HFFc6 (cell line): ENCODE measurements at places on chromosomes 5 and 9. TPM values are rescaled to one million over a fixed set of nuclear protein-coding genes. Genes with fewer than 3 reads are reported as not detected.

HMMR gene
- total RNA-seq = 13.3 and 33.1 TPM in 2 replicates

NME5 gene
- total RNA-seq = 0.44 and 0.54 TPM in 2 replicates

- no peak overlapping the region for H3K4me3 ChIP-seq
- H3K27ac ChIP-seq = no peak overlapping the region
- DNase-seq = no peak
- H3K36me3 ChIP-seq = no peaks in the 10 kb centered on the region; the same call in none of the 2 replicates
- H3K4me1 ChIP-seq = peaks cover 14% of the 10 kb centered on the region
- no peaks in the 10 kb centered on the region; the same call in 1 of the 2 replicates for H3K27me3 ChIP-seq
Measured at GRCh38 chr9:116482740-116483139, 204.4 kb upstream of the TRIM32 start.

DNA sequence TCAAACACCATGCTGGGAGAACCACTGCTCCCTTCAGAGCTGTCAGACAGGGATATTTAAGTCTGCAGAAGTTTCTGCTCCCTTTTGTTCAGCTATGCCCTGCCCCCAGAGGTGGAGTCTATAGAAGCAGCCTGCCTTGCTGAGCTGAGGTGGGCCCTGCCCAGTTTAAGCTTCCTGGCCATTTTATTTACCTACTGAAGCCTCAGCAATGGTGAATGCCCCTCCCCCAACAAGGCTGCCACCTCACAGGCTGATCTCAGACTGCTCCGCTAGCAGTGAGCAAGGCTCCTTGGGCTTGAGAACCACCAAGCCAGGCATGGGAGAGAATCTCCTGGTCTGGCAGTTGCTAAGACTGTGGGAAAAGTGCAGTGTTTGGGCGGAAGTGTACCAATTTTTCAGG lies 205.5 kb upstream of the PTGER4 start:
- no peak overlapping the region for H3K4me3 ChIP-seq
- DNase-seq = no peak
- H3K4me1 ChIP-seq = peaks cover 48% of the 10 kb centered on the region
- peaks cover 19% of the 10 kb centered on the region for H3K36me3 ChIP-seq

DNA sequence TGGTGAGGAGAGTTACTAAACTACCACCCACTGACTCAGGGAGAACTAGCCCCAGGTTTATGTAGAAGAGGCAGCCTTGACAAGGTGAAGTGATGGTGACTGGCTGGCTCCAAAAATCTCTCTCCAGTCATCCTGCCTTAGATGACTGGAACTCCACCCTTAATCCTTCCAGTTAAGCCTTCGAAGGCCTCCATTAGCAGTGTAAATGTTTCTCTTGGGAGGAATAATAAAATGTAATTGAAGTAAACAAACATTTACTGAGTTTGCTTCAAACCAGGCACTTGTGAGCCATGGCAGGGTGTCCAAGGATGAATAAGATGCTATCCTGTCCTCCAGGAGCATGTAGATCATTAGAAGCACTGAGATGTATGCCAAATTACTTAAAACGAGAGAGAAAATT lies 35.5 kb downstream of the ASTN2 start:
- H3K27ac ChIP-seq = no peak overlapping the region
- H3K4me1 ChIP-seq = no peaks in the 10 kb centered on the region
- no peak for DNase-seq
- no peaks in the 10 kb centered on the region; the same call in 1 of the 2 replicates for H3K36me3 ChIP-seq
- H3K4me3 ChIP-seq = no peak overlapping the region
- H3K27me3 ChIP-seq = no peaks in the 10 kb centered on the region; the same call in 1 of the 2 replicates

GRCh38 chr5:6710551-6711318 lies 2.5 kb upstream of the TENT4A start:
- H3K4me3 ChIP-seq = peak overlapping the region; percentile 90
- peaks cover 12% of the 10 kb centered on the region for H3K36me3 ChIP-seq
- DNase-seq = no peak
- H3K27ac ChIP-seq = peak overlapping the region; percentile 97
- H3K4me1 ChIP-seq = peaks cover 48% of the 10 kb centered on the region

- H3K36me3 ChIP-seq = peaks cover 16% of the 10 kb centered on the region
- DNase-seq = no peak
- no peak overlapping the region for H3K27ac ChIP-seq
- H3K27me3 ChIP-seq = peaks cover 19% of the 10 kb centered on the region
- no peak overlapping the region for H3K4me3 ChIP-seq
Measured at GRCh38 chr9:134247918-134248631, 78.2 kb upstream of the RXRA start.
